ENCODE measurements at places on chromosomes 4 and X.

- DNase-seq, result no peak
Observed at GRCh38 chr4:26105337-26105736, 191.3 kb downstream of the SMIM20 start.

DNA sequence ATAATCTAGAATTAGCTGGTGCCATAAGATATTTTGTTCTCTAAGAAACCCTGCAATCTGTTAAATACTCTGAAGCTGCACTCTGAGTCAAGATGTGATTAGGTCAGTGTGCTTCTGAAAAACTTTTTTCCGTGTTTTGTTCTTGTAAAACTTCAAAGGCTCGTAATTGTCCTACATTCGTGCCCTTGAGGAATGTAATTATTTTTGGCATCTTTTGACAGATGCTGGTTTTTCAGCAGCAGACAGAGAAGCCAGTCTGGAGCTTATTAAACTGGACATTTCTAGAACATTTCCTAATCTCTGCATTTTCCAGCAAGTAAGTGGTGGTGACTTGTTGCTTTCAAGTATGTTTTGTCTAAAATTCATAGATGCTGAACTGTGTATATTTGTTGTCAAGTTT is 36.8 kb upstream of the TADA2B start:
- no peak for DNase-seq

DNA sequence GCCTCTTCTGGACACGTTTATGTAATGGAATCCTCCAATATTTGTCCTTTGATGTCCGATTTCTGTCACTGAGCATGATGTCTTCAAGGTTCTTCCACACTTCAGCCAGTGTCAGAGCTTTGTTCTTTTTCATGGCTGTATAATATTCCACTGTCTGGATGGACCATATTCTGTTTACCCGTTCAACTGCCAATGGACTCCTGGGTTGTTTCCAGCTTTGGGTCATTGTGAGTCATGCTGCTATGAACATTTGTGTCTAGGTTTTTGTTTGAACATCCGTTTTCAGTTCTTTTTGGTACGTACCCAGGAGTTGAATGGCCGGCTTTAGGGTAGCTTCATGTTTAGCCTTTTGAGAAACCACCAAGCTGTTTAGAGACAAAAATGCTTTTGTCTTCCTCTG is 93.2 kb downstream of the SHOX start:
- no peak for DNase-seq

GRCh38 chrX:110992611-110993010 is 103.4 kb upstream of the PAK3 start:
- DNase-seq, result no peak

- no peak for DNase-seq
Observed at GRCh38 chr4:184115399-184115798, 102.3 kb downstream of the ENPP6 start.

DNA sequence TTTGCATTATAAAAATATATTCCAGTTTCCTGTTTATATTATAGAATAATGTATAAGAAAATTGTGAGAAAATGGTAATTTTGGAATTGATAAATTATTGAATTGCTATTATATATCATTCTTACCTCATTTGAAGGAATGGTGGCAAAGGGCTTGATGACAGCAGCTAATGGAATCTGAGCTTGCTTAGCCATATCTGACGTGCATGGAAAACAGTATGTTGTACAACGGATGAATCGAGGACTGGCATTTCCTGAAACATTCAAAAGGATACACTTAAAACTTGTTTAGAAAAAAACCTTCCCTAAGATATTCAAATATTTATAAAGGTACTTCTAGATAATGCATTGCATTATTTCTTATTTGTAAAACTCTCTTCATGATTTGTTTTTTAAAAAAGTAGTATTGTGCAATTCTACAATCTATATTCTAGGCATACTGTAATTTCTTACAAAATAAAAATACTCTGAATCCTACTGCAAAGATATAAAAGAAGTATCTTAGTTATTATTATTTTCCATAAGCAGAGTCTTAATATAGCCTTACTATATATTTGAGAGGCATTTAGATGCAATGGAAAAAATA is 38.3 kb downstream of the SEC24D start:
- DNase-seq, result no peak
